Heart right ventricle (tissue), 16 donors: ENCODE measurements at places on chromosomes 12 and 14. TPM values are rescaled to one million over a fixed set of nuclear protein-coding genes. Genes with fewer than 3 reads are reported as not detected.
A peak's percentile ranks its signal among the peaks of the same experiment; 100 is the strongest.

DNA sequence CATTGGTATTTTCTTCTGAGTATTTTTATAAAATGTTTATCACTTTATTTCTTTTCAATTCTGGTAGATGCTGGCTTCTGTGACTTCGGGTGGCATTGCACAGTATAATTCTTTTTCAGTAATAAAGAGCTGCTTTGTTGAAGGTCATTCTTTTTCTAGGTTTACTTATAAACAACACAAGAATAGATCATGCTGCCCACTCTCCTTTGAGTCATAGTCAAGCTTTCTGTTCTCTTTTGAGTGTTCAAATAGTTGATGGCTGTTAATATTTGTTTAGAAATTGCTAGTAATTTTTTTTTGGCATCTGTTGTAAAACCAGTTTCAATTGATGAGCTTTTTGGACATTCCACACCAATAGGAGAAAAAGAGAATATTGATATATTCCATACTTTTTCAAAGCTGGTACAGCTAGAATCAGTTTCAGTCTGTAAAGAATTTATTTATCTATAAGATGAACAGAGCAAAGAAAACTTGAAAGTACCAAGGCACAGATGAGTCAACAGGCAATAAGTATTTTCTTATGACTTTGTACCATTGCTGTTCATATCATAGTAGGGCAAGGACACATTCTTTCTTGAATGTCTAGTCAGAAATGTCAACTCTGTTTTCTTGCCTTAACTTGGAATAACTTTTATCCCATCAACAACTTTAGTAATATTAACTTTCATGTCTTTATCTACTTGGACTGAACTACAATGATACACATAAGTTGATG is 513.0 kb upstream of the SEL1L start:
- no peaks in the 10 kb centered on the region for H3K27me3 ChIP-seq
- no peak overlapping the region for H3K27ac ChIP-seq
- no peak overlapping the region for H3K4me3 ChIP-seq
- no peaks in the 10 kb centered on the region for H3K4me1 ChIP-seq

DNA sequence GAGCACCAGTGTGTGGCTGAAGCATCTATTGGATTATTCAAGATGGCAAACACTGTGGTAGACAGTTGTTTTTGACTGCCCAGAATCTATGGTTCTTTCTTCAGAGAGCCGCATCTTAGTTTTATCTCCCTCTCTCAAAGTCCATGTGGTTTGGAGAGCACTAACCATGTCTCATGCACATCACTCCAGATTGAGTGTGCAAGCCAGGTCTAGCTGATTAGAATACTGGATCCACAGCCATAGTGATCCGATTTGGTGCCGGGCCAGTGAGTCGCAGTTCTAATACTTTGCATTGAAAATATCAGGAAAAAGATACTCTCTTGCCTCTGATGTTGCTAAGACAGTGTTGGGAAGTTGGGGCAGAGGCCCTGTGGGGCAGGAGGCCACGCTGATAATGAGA is 4.6 kb upstream of the SBNO1 start:
- no peaks in the 10 kb centered on the region for H3K27me3 ChIP-seq
- H3K4me3 ChIP-seq: no peak overlapping the region
- no peak overlapping the region for H3K27ac ChIP-seq
- no peak for DNase-seq
- H3K36me3 ChIP-seq: no peaks in the 10 kb centered on the region
- H3K4me1 ChIP-seq: no peaks in the 10 kb centered on the region

DNA sequence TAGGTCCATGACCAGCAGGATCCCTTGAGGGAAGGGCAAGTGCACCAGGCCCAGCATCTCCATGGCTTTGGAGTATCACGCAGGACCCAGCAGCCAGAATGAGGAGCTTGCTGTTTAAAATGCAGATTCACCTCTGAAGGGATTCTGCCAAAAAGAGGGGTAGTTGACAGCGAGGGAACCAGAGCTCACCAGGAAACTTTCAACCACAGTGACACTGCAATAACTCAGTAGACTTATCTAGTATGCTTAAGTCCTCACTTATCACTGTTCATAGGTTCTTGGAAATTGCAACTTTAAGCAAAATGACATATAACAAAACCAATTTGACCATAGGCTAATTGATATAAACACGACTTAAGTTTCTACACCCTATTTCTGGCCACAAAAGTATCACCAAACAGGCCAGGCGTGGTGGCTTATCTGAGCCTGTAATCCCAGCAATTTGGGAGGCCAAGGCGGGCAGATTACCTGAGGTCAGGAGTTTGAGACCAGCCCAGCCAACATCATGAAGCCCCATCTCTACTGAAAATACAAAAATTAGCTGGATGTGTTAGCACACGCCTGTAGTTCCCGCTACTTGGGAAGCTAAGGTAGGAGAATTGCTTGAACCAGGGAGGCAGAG is 21.4 kb upstream of the CKAP4 start:
- DNase-seq: no peak
- peaks cover 18% of the 10 kb centered on the region for H3K4me1 ChIP-seq
- no peak overlapping the region for H3K4me3 ChIP-seq

DNA sequence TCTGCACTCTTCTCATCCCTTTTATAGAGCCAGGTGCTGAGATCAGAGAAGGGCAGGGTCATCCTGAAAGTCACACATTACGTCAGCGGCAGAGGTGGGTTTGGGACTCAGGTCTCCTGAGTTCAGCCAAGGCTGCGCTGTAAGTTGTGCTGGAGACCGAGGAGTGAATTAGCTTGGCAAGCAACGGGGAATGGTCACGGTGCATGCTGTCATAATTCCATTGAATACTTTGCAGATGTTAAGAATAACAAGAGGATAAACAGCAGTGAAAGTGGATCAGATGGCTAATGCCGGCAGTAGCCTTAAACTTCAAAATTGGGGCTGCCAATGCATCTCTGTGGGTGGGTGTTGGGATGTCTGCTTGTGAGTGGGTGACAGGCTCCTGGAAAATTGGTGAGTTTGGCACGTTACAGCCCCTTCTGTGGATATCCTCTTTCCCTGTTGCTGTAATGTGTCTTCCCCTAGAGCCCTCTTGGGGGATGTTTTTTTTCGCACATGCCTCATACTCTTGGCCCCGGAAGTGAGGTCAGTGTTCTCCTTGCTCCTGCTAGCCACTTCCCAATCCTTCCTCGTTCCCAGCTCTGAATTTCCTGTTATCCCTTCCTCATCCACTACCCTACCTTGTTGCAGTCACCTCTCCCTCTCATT is 287.1 kb upstream of the SRRM4 start:
- H3K4me3 ChIP-seq: no peak overlapping the region
- H3K4me1 ChIP-seq: no peaks in the 10 kb centered on the region
- peaks cover 3% of the 10 kb centered on the region for H3K27me3 ChIP-seq

Gene KCNH5
- polyA plus RNA-seq: not detected

GRCh38 chr12:106839333-106839732 is 64.9 kb downstream of the RIC8B start:
- H3K27me3 ChIP-seq: no peaks in the 10 kb centered on the region
- no peak overlapping the region for H3K4me3 ChIP-seq
- peak overlapping the region; percentile 76 for H3K27ac ChIP-seq
- H3K4me1 ChIP-seq: peaks cover 41% of the 10 kb centered on the region
- peaks cover 4% of the 10 kb centered on the region for H3K36me3 ChIP-seq
- no peak for DNase-seq

DNA sequence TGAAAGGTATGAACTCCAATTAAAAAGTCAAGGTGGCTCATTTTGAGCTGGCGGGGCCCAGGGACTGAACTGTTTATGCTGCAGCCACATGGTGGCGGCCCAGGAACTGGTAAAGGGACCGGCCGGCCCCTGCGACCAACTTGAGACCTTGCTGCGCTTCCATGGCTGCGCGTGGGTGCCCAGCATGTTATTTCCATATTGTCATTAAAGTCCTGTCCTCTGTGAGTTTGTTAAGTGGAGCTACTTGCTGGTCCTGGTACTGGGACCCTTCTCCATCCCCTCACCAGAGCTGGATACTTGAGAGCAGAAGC is 62.3 kb downstream of the BEGAIN start:
- H3K27me3 ChIP-seq: no peaks in the 10 kb centered on the region
- no peak overlapping the region for H3K27ac ChIP-seq
- H3K4me1 ChIP-seq: no peaks in the 10 kb centered on the region
- peaks cover 28% of the 10 kb centered on the region for H3K36me3 ChIP-seq
- peak; percentile 13 for DNase-seq

Gene KRT79
- polyA plus RNA-seq: 0.30 TPM

DNA sequence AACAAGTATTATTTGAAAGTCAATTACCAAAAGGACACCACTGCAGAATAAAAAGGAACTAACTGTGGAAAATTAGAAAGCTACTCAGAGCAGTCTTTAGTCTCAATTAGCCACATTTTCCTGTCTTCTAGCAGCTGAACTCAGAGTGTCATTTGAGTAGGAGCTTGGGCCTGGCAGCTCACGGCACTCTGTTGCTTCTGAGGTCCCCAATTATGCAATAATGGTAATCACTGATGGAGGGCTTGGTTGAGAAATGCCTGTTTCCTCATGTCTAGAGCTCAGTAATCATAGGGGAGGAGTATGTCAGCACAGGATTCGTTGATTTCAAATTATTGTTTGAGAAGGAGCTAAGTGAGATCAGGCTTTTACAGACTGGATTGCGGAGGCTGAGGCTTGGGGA is 108.6 kb downstream of the VRK1 start:
- H3K36me3 ChIP-seq: no peaks in the 10 kb centered on the region
- H3K27ac ChIP-seq: no peak overlapping the region
- H3K27me3 ChIP-seq: no peaks in the 10 kb centered on the region
- DNase-seq: no peak
- no peak overlapping the region for H3K4me3 ChIP-seq
- H3K4me1 ChIP-seq: no peaks in the 10 kb centered on the region

- H3K36me3 ChIP-seq: no peaks in the 10 kb centered on the region
- no peaks in the 10 kb centered on the region for H3K27me3 ChIP-seq
- DNase-seq: no peak
- no peak overlapping the region for H3K27ac ChIP-seq
- no peak overlapping the region for H3K4me3 ChIP-seq
- H3K4me1 ChIP-seq: peaks cover 15% of the 10 kb centered on the region
Measured at GRCh38 chr12:12909995-12910420, 18.6 kb downstream of the GPRC5A start.
